Activated T-helper 1 cell treated with anti-CD3 and anti-CD28 coated beads, Interleukin-12 subunit alpha, Interleukin-12 subunit beta, Interleukin-2, Interleukin-4 antibody, amounts not matched to agents 30 ng/mL and 10 ng/mL and 1 ng/mL, durations not matched to agents 14 hours and 24 hours and 36 hours (primary cell): ENCODE measurements at places on chromosomes 6 and 20.

- H3K36me3 ChIP-seq: no peaks in the 10 kb centered on the region
- H3K27ac ChIP-seq: no peak overlapping the region
- no peaks in the 10 kb centered on the region for H3K4me1 ChIP-seq
- H3K27me3 ChIP-seq: no peaks in the 10 kb centered on the region
These were observed 11.1 kb downstream of the CDH4 start for GRCh38 chr20:61263084-61263695.

GRCh38 chr6:32700391-32701040 lies 34.1 kb upstream of the HLA-DQB1 start:
- no peak overlapping the region for H3K4me3 ChIP-seq
- no peaks in the 10 kb centered on the region for H3K4me1 ChIP-seq
- peaks cover 43% of the 10 kb centered on the region for H3K27me3 ChIP-seq
- no peaks in the 10 kb centered on the region for H3K36me3 ChIP-seq

GRCh38 chr6:135853986-135854385 lies 2.5 kb downstream of the PDE7B start:
- H3K4me1 ChIP-seq: peaks cover 47% of the 10 kb centered on the region
- no peak overlapping the region for H3K27ac ChIP-seq
- H3K27me3 ChIP-seq: peaks cover 5% of the 10 kb centered on the region
- DNase-seq: no peak
- H3K36me3 ChIP-seq: peaks cover 14% of the 10 kb centered on the region

- peaks cover 50% of the 10 kb centered on the region for H3K27me3 ChIP-seq
- peaks cover 4% of the 10 kb centered on the region for H3K36me3 ChIP-seq
- H3K4me3 ChIP-seq: peak within 1 kb of the TSS; percentile 78
- H3K27ac ChIP-seq: no peak within 1 kb of the TSS
These were observed at the start of gene TMEM200A for GRCh38 chr6:130365166-130366106. TMEM200A (plus strand) TSS chr6:130366017; CDS start chr6:130440423, 74,406 bp downstream.

GRCh38 chr6:56050530-56051201 lies 175.3 kb upstream of the BMP5 start:
- H3K4me3 ChIP-seq: no peak overlapping the region
- H3K27ac ChIP-seq: no peak overlapping the region
- H3K4me1 ChIP-seq: no peaks in the 10 kb centered on the region
- no peaks in the 10 kb centered on the region for H3K27me3 ChIP-seq
- no peaks in the 10 kb centered on the region for H3K36me3 ChIP-seq

- no peak overlapping the region for H3K4me3 ChIP-seq
- H3K36me3 ChIP-seq: no peaks in the 10 kb centered on the region
- H3K4me1 ChIP-seq: no peaks in the 10 kb centered on the region
These were observed 22.7 kb downstream of the SYNDIG1 start for GRCh38 chr20:24492031-24492607.

- H3K36me3 ChIP-seq: peaks cover 7% of the 10 kb centered on the region
- H3K27ac ChIP-seq: peak overlapping the region; percentile 16
- no peak overlapping the region for H3K4me3 ChIP-seq
- DNase-seq: no peak
- peaks cover 27% of the 10 kb centered on the region for H3K4me1 ChIP-seq
- peaks cover 2% of the 10 kb centered on the region for H3K27me3 ChIP-seq
These were observed 41.4 kb downstream of the DTNBP1 start for GRCh38 chr6:15621203-15622044.

DNA sequence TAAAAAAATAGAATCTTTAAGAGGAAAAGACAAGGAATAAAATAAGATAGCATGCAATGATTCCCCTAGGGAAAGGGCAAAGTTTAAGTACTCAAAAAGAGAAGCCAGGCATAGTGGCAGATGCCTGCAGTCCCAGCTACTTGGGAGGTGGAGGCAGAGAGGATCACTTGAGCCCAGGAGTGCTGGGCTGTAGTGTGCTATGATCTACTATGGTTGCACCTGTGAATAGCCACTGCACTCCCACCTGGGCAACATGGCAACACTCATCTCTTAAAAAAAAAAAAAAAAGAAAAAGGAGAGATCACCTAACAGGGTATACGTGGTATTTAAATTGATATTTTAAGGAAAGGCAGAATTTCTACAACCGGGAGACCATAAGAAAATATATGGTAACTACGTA lies 16.0 kb downstream of the EPHA7 start:
- no peaks in the 10 kb centered on the region for H3K36me3 ChIP-seq
- no peak for DNase-seq
- no peak overlapping the region for H3K4me3 ChIP-seq
- no peaks in the 10 kb centered on the region for H3K27me3 ChIP-seq
- no peak overlapping the region for H3K27ac ChIP-seq

GRCh38 chr6:113050979-113051378 lies 703.8 kb downstream of the RFPL4B start:
- H3K27ac ChIP-seq: no peak overlapping the region
- no peaks in the 10 kb centered on the region for H3K36me3 ChIP-seq
- H3K4me1 ChIP-seq: no peaks in the 10 kb centered on the region
- no peaks in the 10 kb centered on the region for H3K27me3 ChIP-seq
- no peak overlapping the region for H3K4me3 ChIP-seq
- no peak for DNase-seq

GRCh38 chr20:51910321-51911050 lies 108.2 kb upstream of the SALL4 start:
- H3K4me1 ChIP-seq: no peaks in the 10 kb centered on the region
- H3K27ac ChIP-seq: no peak overlapping the region
- H3K36me3 ChIP-seq: no peaks in the 10 kb centered on the region

DNA sequence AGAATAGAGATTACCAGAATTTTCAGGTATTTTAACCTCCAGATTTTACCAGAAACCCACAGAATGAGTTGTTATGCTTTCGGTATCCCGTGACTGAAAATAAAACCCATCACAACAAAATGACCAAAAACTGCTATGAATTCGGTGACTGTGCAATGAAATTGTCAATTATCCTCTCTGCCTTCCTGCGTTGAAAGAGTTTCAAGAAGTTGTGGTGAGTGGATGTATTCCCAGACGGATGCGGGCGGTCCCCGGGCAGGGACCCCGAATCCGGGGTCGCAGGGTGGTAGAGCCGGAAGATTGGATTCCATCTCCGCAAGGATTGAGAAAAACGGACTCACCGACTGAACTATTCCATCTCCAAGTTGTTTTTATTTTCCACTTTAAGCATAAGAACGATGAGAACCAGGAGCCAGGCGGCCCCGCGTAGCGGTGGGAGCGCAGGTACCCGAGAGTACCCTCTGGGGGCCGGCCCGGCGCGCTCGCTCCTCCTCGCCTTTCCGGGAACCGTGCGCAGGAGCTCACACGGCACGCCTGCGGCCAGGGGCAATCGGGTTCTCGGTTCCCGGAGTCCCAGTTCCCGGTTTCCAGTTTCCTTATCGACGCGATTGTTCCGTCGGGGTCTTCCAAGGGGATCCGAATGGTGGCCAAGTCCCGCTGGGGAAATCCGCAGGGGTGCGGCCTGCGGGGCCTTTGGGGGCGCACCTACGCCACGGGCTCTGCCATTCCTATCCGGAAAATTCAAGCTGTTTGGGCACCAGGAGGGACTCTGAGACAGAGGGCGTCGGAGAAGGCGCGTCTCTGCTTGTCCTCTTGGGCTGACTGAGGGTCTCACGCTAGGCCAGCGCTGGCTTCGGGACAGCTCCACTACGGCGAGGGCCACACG lies 104.9 kb upstream of the PRDM1 start:
- peak; percentile 48 for DNase-seq
- H3K27me3 ChIP-seq: no peaks in the 10 kb centered on the region
- peak overlapping the region; percentile 84 for H3K4me3 ChIP-seq
- peak overlapping the region; percentile 91 for H3K27ac ChIP-seq
- peaks cover 79% of the 10 kb centered on the region for H3K4me1 ChIP-seq

- no peaks in the 10 kb centered on the region for H3K27me3 ChIP-seq
- H3K27ac ChIP-seq: no peak overlapping the region
- H3K36me3 ChIP-seq: peaks cover 7% of the 10 kb centered on the region
These were observed 20.8 kb upstream of the SLC35D3 start for GRCh38 chr6:136901212-136901784.

DNA sequence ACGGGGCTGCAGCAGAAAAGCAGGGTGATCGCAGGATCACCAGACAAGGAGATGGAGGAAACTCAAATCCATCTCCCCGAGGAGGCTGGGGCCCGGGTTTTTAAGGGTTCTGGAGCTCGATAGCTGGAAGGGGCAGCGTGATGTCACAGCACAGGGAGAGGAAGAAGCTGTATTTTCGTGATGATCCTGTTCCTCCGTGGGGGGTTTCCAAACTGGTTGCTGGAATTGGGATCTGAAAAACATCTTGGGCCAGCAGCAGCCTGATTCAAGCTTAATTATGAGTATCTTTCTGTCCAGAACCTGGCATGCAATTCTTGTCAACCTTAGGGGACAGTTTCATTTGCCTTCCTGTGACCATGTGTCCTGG lies 4.1 kb downstream of the CST7 start:
- H3K4me1 ChIP-seq: peaks cover 58% of the 10 kb centered on the region
- H3K4me3 ChIP-seq: peak overlapping the region; percentile 42
- no peaks in the 10 kb centered on the region for H3K27me3 ChIP-seq

DNA sequence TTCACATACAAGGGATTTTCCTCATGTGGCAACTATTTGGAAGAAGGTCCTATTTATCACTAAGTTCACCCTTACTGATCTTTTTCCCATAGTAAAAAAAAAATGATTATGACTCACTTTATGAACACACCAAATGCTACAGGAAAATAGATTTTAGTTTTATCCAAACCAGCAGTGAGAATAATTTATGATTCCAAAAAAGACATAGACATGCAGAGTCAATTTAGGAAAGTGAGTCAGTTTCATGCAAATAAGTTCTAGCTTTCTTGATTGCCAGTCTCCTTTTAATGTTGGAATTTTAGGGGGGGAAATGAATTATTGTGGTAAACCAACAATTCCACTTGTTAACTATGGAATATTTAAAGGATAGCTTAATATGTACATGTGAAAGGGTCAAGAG lies 64.0 kb upstream of the RNF146 start:
- H3K27ac ChIP-seq: no peak overlapping the region
- no peaks in the 10 kb centered on the region for H3K4me1 ChIP-seq
- peaks cover 10% of the 10 kb centered on the region for H3K27me3 ChIP-seq
- DNase-seq: no peak

DNA sequence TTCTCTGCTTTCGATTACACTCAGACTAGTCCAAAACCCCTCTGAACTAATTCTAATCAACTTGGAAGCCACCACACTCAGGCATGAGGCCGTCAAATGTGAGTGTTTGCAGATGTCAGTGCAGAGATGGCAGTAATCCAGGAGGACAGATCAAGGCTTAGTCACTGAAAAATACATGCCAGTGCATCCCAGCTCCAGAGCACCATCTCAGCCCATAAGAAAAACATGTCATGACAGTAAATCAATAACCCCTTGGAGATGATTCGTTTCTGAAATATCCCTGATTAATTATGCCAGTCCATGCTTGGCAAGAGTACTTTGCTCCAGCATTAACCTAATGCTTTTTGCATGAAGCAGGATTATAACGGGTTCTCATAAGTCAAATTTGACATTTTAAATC lies 179.5 kb downstream of the ADAT2 start:
- H3K27ac ChIP-seq: no peak overlapping the region
- H3K27me3 ChIP-seq: no peaks in the 10 kb centered on the region
- H3K4me3 ChIP-seq: no peak overlapping the region

DNA sequence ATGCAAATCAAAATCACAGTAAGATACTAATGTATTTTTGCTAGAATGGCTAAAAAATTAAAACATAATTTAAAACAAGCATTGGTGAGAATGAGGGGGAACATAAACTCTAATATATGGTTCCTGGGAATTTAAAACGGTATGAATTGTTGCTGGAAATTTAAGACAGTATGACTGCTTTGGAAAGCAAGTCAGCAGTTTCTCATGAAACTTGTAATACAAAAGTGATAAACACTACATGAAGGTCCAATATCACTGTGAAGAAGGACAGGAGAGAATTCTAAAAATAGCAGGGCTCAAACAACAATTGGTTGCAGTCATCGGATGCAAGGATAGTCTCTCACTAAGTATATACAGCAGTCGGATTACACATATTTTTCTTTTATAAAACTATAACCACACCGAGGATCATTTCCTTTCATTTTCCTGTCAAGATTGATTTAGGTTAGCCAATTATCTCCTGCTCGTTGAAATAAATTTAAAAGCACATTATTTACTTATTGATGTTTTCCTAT lies 18.5 kb upstream of the PRSS16 start:
- no peak overlapping the region for H3K27ac ChIP-seq
- no peaks in the 10 kb centered on the region for H3K36me3 ChIP-seq
- no peak overlapping the region for H3K4me3 ChIP-seq
- DNase-seq: no peak
- H3K4me1 ChIP-seq: no peaks in the 10 kb centered on the region

DNA sequence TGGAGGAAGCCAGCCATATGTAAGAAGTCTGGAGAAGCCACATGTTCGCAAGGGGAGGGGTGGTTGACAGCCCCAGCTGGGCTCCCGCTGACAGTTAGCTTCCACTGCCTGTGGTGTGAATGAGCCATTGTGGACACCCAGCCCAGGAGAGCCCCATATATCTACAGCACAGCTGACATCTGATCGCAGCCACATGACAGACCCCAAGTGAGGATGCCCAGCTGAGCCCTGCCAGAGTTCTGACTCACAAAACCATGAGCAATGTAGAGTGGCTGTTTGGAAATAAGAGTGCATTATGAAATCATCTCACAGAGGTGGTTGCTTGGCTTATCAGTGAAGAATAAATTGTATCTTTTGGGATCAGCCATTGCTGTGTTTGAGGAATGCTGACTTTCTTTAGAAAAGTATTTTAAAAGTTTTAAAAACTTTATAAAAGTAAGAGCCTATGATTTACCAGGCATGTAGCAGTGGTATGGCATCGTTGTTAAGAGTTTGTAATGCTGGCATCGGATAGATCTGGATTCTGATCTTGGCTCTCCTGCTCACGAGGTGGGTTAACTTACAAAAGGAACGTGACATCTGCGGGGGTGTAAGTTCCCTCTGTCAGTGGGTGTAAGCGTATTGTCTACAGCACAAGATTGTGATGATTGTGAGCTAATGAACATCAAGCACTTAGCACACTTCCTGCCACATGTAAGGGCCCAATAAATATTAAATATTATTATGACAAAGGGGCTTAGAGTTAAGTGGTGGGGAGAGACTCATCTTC lies 24.1 kb downstream of the CFAP61 start:
- no peak overlapping the region for H3K27ac ChIP-seq
- H3K27me3 ChIP-seq: peaks cover 20% of the 10 kb centered on the region
- no peaks in the 10 kb centered on the region for H3K36me3 ChIP-seq
- H3K4me3 ChIP-seq: no peak overlapping the region

GRCh38 chr6:15088904-15089568 lies 156.8 kb upstream of the JARID2 start:
- H3K36me3 ChIP-seq: no peaks in the 10 kb centered on the region
- no peak for DNase-seq
- H3K27me3 ChIP-seq: peaks cover 3% of the 10 kb centered on the region

GRCh38 chr6:142925575-142926110 lies 19.3 kb downstream of the HIVEP2 start:
- H3K27ac ChIP-seq: peak overlapping the region; percentile 80
- H3K27me3 ChIP-seq: no peaks in the 10 kb centered on the region
- peaks cover 61% of the 10 kb centered on the region for H3K4me1 ChIP-seq

GRCh38 chr20:44649976-44650375 lies 1.5 kb downstream of the ADA start:
- no peak for DNase-seq
- H3K27ac ChIP-seq: peak overlapping the region; percentile 85
- H3K27me3 ChIP-seq: no peaks in the 10 kb centered on the region

DNA sequence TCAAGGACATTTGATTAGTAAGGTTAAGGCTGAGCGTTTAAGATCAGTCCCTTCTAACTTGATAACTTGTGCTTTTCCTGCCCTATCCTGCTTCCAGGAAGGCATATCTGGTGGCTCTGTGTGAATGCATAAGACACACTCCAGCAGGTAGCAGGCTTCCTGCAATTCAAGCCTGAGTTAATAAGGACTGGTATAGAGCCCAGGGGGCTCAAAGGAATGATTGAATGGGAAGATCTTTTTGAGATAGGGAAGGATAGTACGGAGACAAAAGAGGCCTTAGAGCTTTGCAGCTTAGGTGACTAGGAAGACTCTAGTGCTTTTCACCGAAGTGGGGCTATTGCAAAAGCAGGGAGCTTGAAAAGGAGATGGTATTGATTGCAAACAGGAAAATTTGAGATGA lies 307.1 kb downstream of the GRIK2 start:
- no peak overlapping the region for H3K4me3 ChIP-seq
- H3K27me3 ChIP-seq: no peaks in the 10 kb centered on the region
- no peak for DNase-seq
- H3K4me1 ChIP-seq: no peaks in the 10 kb centered on the region
- no peaks in the 10 kb centered on the region for H3K36me3 ChIP-seq
